Sigmoid colon (tissue), 7 donors: ENCODE measurements at places on chromosomes 16 and 17. TPM values are rescaled to one million over a fixed set of nuclear protein-coding genes. Genes with fewer than 3 reads are reported as not detected.

DNA sequence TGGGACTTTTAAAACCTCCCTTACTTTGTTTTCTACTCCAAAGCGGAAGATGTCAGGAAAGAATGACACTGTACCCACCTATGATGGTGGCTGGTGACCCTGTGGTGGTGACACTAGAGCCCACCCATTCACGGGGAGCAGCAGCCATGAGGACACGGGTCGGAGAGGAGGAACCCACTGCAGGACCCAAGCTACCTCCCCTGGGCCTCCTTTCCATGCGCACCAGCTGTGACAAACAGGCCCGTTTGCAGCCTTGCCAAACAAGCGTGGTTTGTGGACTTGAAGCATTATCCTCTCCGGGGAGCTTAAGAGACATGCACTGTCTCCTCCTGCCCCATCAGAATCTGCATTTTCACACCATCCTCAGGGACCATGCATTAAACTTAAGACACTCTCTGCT is 85.6 kb downstream of the ZFHX3 start:
- no peaks in the 10 kb centered on the region for H3K4me1 ChIP-seq
- DNase-seq, result peak; percentile 62
- peaks cover 27% of the 10 kb centered on the region for H3K36me3 ChIP-seq
- H3K27ac ChIP-seq, result no peak overlapping the region
- no peaks in the 10 kb centered on the region for H3K27me3 ChIP-seq

DNA sequence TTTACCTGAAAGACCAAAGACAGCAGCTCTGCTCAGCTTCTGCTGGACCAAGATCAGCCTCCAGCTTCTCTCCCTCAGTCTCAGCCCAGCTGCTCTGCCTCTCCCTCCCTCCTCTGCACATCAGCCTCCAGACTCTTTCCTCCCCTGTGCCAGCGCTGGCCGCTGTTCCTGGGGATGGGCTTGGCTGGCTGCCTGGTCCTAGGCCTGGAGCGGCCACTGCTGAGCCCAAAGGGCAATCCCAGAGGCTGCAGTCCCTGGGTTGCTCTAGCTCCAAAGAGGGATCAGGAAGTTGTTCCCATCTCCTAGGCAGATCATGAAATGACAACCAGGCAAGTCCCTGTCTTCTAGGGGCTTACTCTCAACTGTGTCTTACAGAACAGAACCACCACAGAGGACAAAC is 31.3 kb downstream of the DCUN1D3 start:
- peaks cover 86% of the 10 kb centered on the region for H3K4me1 ChIP-seq
- H3K27ac ChIP-seq, result peak overlapping the region; percentile 74
- H3K27me3 ChIP-seq, result no peaks in the 10 kb centered on the region
- peak; percentile 96 for DNase-seq
- no peaks in the 10 kb centered on the region for H3K36me3 ChIP-seq

GRCh38 chr17:78359321-78359996 is 418 bp downstream of the SOCS3 start:
- peak overlapping the region; percentile 96 for H3K27ac ChIP-seq
- H3K4me1 ChIP-seq, result peaks cover 45% of the 10 kb centered on the region

GRCh38 chr17:65589321-65589720 is 27.9 kb upstream of the AXIN2 start:
- no peak for DNase-seq
- H3K4me1 ChIP-seq, result no peaks in the 10 kb centered on the region
- no peak overlapping the region for H3K27ac ChIP-seq
- H3K4me3 ChIP-seq, result no peak overlapping the region
- H3K27me3 ChIP-seq, result no peaks in the 10 kb centered on the region

GRCh38 chr16:65579050-65579449 is 457.2 kb upstream of the CDH11 start:
- no peak for DNase-seq
- H3K4me1 ChIP-seq, result no peaks in the 10 kb centered on the region
- no peak overlapping the region for H3K27ac ChIP-seq
- no peaks in the 10 kb centered on the region for H3K36me3 ChIP-seq

DNA sequence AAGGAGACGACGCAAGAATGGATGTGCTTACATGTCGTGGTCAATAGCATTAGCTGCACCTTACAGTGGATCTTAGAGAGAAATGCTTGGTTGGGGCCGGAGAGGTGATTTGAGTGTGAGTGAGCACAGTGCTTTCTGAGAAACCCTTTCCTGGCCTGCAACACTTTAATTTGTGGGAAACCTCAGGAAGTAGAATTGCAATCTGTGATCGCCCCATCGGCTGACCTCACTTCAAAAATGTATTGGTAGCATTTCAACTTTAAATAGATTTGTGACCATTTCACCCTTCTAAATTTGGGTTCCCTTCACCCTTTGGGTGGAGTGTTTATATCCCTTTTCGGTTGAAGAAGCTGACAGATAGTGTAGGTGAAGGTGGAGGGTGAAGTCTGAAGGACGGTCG is 13.2 kb downstream of the PRKCB start:
- no peak overlapping the region for H3K4me3 ChIP-seq
- H3K4me1 ChIP-seq, result no peaks in the 10 kb centered on the region
- H3K36me3 ChIP-seq, result no peaks in the 10 kb centered on the region
- no peaks in the 10 kb centered on the region for H3K27me3 ChIP-seq
- no peak for DNase-seq
- H3K27ac ChIP-seq, result no peak overlapping the region

- DNase-seq, result no peak
- H3K4me3 ChIP-seq, result peak overlapping the region; percentile 20
- no peaks in the 10 kb centered on the region for H3K27me3 ChIP-seq
- peaks cover 23% of the 10 kb centered on the region for H3K4me1 ChIP-seq
- H3K27ac ChIP-seq, result no peak overlapping the region
These were observed 4.5 kb upstream of the HSD17B1 start for GRCh38 chr17:42548070-42548837.

DNA sequence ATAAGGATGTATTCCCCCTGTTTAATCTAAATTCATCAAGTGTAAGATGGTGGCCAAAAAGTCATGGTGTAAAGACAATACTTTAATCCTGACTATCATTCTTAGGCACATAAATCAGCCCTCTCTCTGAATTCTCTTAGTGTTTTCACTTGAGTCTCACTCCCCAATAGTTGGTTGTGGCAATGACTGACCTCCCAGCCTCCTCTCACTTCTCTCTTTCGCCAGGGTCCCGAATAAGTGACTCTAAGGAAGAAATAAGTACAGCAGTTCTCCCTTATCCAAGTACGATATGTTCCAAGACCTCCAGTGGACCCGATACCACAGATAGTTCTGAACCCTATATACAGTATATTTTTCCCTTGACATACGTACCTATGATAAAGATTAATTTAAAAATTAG is 335.3 kb downstream of the MAF start:
- H3K4me1 ChIP-seq, result no peaks in the 10 kb centered on the region
- no peaks in the 10 kb centered on the region for H3K36me3 ChIP-seq
- no peak overlapping the region for H3K4me3 ChIP-seq
- no peak overlapping the region for H3K27ac ChIP-seq

DNA sequence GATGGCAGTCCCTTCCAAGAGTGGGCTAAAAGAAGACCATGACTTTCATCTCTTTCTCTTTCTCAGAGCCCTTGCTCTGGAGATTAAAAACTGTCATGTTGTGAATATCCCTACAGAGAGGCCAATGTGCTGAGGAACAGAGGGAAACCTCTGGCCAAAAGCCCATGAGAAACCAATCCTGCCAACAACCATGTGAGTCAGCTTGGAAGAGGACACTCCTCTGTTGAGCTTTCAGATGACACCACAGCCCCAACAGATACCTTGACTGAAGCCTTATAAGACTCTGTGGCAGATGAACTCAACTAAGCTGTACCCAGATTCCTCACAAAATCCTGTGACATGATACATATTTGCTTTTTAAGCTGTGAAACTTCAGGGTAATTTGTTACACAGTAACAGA is 19.6 kb downstream of the CPPED1 start:
- H3K4me3 ChIP-seq, result no peak overlapping the region
- H3K27ac ChIP-seq, result no peak overlapping the region
- DNase-seq, result no peak
- H3K4me1 ChIP-seq, result no peaks in the 10 kb centered on the region
- H3K36me3 ChIP-seq, result no peaks in the 10 kb centered on the region
- no peaks in the 10 kb centered on the region for H3K27me3 ChIP-seq

DNA sequence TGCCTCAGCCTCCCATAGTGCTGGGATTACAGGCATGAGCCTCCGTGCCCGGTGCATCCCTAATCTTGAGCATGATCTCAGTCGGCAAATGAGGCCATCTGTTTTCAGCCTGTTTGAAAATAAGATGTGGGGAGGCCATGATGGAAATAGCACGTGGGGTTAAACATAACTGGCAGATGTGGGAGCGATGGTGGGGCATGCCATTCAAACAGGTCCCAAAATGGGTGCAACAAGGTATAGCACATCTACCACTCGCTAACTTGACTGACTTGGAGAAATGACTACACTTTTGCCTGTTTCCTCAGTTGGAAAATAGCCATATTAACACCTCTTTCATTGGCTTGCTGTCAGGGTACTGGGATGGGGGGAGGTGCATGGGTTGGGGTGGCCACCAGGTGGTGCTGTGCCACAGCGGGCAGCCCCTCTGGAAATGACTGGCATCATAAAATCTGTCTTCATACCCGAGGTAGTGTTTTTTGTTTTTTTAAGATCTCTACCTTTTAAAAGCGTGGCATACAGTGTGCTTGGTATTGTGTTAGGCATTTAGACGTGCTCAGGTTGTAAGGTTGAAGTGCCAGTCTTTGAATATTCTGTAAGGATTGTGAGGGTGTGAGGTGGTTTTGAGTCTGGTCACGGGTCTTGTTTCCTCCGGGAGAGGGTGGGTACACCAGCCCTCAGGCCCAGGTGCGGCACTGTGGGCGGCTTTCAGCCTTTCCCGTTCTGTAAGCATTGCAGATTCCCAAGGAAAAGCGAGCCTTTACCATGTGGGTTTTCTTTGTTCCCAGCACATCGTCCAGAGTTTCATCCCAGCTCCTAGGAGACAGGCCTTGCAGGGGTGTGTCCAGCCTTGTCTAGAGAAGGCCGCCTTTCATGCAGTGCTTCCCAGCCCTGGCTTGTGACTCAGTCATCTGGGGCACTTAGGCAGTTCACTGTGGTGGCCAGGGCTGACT is 2.9 kb upstream of the TTYH2 start:
- peak; percentile 84 for DNase-seq
- H3K4me3 ChIP-seq, result no peak overlapping the region
- H3K4me1 ChIP-seq, result peaks cover 63% of the 10 kb centered on the region
- peaks cover 21% of the 10 kb centered on the region for H3K36me3 ChIP-seq
- no peaks in the 10 kb centered on the region for H3K27me3 ChIP-seq

DNA sequence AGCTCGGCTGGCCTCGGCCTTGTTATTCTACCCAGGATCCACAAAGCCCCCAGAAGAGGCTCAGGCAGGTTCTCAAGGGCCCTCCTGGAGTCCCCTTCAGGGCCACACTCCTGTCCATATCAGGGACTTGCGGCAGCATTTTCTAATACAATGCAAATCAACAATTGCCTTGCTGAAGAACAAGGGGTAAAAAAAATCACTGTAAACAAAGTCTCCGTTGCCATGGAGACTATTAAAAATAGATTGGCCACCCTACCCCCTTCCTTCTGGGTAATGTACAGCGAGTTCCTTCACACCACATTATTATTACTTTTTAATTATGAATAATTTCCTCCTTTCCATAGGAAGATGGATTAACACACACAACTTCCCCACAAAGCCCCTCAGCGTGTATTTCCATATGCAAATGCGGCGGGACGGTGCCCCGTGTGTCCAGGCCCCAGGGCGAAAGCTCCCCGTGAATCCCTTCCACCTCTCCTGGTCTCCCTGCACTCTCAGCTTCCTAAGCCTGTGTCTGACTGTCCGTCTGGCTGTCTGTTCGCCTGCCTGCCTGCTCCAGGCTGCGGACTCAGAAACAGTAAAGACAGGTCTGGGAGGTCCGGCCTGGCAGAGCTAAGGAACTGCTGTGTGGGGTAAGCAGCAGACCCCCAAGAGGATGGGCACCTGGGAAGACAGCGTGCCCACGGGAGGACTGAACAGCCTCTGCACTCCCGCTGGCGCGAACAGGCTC is 196.6 kb downstream of the RBFOX3 start:
- H3K36me3 ChIP-seq, result peaks cover 9% of the 10 kb centered on the region
- H3K27ac ChIP-seq, result peak overlapping the region; percentile 40
- H3K4me1 ChIP-seq, result peaks cover 25% of the 10 kb centered on the region
- no peaks in the 10 kb centered on the region for H3K27me3 ChIP-seq
- no peak overlapping the region for H3K4me3 ChIP-seq

GRCh38 chr17:27834571-27834970 is 34.2 kb upstream of the NOS2 start:
- H3K4me1 ChIP-seq, result no peaks in the 10 kb centered on the region
- no peak for DNase-seq
- no peak overlapping the region for H3K27ac ChIP-seq
- no peaks in the 10 kb centered on the region for H3K36me3 ChIP-seq
- no peaks in the 10 kb centered on the region for H3K27me3 ChIP-seq

GRCh38 chr16:19135896-19136438 is 22.2 kb downstream of the ITPRIPL2 start:
- H3K4me1 ChIP-seq, result peaks cover 46% of the 10 kb centered on the region
- no peaks in the 10 kb centered on the region for H3K36me3 ChIP-seq
- DNase-seq, result peak; percentile 70
- H3K27me3 ChIP-seq, result no peaks in the 10 kb centered on the region

- no peaks in the 10 kb centered on the region for H3K36me3 ChIP-seq
- H3K4me1 ChIP-seq, result no peaks in the 10 kb centered on the region
- H3K4me3 ChIP-seq, result no peak overlapping the region
- H3K27ac ChIP-seq, result no peak overlapping the region
- H3K27me3 ChIP-seq, result peaks cover 16% of the 10 kb centered on the region
These were observed 3.5 kb downstream of the SLC47A1 start for GRCh38 chr17:19537111-19537510.

DNA sequence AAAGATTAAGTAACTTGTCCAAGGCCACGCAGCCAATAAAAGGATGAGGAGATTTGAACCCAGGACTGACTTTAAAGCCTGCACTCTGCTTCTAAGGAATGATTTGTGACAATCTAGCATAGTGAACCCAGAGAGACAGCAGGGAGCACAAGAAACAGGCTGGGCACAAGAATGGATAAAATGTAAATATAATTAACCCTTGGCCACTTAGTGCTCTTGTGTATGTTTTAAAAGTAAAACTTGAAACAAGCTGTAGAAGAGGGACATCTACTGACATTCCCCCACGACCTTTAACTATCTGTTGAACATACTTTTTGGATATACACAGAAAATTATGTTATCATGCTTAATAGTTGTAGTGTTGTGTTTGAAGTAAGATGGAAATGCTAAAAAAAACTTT is 141.9 kb upstream of the PMFBP1 start:
- H3K4me1 ChIP-seq, result peaks cover 7% of the 10 kb centered on the region
- no peak overlapping the region for H3K27ac ChIP-seq
- no peaks in the 10 kb centered on the region for H3K36me3 ChIP-seq
- H3K4me3 ChIP-seq, result no peak overlapping the region
- DNase-seq, result no peak

DNA sequence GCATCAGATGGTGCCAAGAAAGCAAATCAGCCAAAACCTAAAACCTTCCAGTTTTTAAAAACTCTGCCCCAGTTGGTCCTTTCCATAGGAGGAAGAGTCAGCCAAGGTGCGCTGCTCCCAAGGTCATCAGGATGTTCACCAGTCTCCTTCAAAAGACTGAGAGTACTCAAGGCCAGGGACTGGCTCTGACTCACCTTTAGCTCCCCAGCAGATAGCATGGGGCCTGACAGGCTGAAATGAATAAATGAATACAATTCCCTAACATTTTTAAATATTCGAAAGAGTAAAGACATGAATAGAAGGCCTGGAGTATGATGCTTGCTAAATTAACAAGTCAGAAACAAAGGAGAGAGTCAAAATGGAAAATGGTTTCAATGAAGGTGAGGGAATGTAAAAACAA is 19.2 kb downstream of the EFTUD2 start:
- H3K27me3 ChIP-seq, result no peaks in the 10 kb centered on the region
- H3K4me3 ChIP-seq, result no peak overlapping the region
- no peak overlapping the region for H3K27ac ChIP-seq
- peaks cover 16% of the 10 kb centered on the region for H3K36me3 ChIP-seq

Gene PRR35
- total RNA-seq, result not detected

Gene LPO
- not detected for total RNA-seq

Gene CBFA2T3
- 2.5 TPM for total RNA-seq

Gene LITAF
- 47.4 TPM for total RNA-seq

Gene GCGR
- 0.33 TPM for total RNA-seq
